ENCODE measurements at places on chromosomes 5 and 9.

GRCh38 chr5:123790226-123790625 is 278.2 kb downstream of the CSNK1G3 start:
- no peak for DNase-seq

DNA sequence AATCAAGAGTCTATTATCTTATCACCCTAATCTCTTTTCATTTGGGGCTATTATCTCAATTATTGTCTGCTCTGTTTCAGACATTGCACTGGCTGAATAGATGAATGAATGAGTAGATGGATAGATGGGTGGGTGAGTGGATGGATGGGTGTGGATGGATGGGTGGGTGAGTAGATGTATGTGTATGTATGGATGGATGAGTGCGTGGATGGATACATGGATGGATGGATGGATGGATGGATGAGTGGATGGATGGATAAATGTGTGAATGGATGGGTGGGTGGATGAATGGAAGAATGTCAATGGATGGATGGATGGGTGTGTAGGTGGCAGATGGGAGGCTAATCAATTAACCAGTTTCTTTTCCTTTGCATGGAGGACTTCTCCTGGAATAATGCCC is 301.7 kb downstream of the NSG2 start:
- no peak for DNase-seq

GRCh38 chr5:142758062-142758795 is 11.9 kb upstream of the ARHGAP26 start:
- no peak for DNase-seq

DNA sequence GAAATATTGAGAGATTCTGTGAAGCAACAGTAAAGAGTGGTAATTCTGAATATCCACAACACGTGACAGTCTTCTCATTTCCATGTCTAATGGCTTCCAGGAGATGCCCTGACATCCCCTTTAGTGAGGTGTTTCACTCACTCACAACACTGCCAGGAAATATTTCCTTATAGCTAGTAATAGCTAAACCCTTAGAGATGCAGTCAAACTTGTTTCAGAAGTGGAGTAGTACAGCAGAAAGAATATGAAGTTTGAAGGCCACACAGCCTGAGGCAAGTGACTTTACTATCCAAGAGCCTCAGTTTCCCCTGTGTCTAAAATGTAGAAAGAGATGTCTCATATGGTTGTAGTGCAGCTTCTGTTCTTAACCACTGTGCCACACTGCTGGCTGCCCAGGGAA is 139.2 kb downstream of the CDK5RAP2 start:
- no peak for DNase-seq

DNA sequence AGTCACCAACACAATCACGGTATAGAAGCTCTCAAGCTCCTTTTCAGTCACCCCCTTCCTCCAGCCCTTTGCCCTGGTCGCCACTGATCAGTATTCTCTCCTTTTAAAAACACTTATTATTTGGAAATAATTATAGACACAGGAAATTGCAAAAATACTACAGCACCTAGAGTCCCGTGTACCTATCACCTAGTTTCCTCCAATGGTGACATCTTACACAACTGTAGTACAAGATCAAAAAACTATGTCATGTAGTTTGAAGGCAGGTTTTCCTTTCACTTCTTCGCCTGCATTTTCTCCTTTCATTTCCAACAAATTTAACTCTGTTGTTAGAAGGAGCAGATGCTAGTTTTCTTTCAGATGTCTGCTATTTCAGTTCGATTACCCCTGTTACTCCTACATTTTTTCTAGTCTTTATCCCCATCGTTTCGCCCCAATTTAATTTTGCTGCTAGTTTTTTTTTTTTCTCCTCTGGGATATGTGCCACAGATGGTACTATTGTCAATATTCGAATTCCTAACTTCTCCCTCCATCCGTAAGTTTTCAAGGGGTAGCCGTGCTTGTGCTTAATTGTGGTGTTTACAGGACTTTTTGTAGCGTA is 612 bp upstream of the ATG10 start:
- peak; percentile 45 for DNase-seq

DNA sequence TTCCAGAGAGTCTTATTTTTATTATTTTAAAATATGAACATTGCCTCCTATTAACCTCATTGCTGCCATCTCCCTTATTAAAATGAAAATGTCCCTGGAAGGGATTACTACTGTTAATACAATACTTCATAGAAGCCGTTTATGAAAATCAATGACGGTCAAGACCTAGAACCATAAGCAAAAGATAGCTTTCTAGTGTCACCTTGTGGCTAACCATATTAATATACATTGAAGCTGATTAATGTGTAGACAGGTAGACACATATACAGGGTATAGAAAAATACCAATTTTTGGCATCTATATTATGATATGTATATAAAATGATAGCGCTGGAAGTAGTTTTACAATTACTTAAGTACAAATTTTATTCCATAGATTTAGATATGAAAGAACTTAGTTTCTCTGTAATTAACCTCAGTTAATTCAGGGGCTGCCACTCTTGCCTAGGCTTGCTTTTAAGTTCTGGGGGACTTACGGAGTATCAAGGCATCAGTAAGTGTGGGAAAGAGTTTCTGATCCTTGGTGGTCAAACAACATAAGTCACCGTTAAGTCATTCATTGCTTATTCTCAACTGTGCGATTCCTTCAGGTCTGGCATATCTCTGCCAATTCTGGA is 2.5 kb upstream of the YTHDC2 start:
- no peak for DNase-seq

Data from H7 (cell line).